D341Med (cell line): ENCODE measurements at places on chromosomes 1 and 21.

DNA sequence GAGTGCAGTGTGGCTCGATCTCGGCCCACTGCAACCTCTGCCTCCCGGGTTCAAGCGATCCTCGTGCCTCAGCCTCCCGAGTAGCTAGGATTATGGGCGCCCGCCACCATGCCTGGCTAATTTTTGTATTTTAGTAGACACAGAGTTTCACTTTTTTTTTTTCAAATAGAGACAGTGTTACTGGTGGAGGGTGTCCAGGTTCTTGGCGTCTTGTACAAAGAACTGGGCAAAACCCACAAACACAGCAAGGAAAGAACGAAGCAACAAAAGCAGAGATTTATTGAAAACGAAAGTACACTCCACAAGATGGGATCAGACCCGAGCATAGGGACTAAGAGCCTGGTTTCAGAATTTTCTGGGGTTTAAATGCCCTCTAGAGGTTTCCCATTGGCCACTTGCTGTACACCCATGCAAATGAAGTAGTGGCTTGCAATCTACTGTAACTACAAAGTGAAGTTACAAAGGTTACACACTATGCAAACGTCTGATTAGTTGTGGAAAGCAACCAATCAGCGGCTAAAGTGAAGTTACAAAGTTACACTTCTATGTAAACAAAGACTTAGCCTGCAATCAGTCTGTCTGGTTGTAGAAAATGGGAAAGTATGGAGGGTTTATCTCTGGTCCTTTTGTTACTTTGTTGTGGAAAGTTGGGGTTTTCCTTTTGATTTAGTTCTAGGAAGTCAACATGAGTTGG is 199.1 kb downstream of the DYRK1A start:
- no peak for DNase-seq

DNA sequence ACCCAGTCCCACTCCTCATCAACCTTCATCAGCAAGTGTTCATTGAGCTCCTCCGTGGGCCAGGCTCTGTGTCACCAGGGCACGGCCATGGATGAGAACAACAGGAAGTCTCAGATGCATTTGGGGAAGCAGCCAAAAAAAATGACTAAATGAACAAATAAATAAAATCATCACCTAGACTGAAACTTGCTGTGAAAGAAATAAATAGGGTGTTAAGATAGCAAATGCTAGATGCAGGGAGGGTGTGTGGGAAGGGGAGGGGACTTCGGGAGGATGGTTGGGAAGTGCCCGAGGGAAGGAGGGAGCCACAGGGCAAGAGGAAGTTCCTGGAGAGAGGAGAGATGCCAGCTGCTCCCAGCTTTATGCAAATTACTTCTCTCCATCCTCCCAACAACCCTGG is 696.7 kb downstream of the PTPRU start:
- DNase-seq, result no peak

DNA sequence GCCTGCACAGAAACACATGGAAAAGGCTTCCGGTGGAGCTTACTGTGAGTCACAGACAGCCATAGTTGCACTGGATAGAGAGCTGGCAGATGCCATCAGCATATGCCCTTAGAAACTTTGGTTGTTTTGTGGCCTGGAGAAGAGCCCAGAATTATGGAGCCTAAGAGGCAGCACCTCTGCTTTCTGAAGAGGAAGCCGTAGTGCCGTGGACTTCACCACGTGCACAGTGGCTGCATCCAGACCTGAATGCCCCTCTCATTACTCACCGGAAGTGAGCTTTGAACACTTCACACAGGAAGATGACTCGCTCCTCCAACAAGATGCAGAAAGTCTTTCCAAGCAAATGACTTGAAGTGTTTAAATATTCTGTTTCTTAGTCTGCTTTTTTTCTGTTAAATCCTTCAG is 28.4 kb downstream of the JUN start:
- DNase-seq, result no peak

- no peak for DNase-seq
These were observed 19.3 kb upstream of the OPRD1 start for GRCh38 chr1:28792644-28793121.

DNA sequence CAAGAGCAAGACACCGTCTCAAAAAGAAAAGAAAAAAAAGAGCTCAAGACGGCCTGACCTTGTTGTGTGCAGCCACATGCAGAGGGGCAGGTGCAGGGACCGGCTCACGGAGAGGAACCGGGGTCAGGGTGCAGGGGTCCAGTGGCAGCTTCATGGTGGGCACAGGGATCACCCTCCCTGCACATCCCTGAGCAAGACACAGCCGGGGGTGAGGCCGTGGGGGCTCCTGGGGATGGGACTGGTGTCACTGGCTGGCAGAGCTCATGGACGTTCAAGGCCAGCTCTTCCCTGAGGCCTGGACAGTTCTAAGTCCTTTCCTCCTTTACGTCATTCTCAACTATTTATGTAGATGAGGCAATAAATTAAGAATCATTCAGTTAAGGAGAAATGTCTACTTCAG is 6.6 kb upstream of the TMEM240 start:
- DNase-seq, result no peak

GRCh38 chr1:31412205-31412604 is 808 bp upstream of the SERINC2 start:
- DNase-seq, result no peak

GRCh38 chr1:57910782-57911181 is 486.9 kb upstream of the DAB1 start:
- no peak for DNase-seq

DNA sequence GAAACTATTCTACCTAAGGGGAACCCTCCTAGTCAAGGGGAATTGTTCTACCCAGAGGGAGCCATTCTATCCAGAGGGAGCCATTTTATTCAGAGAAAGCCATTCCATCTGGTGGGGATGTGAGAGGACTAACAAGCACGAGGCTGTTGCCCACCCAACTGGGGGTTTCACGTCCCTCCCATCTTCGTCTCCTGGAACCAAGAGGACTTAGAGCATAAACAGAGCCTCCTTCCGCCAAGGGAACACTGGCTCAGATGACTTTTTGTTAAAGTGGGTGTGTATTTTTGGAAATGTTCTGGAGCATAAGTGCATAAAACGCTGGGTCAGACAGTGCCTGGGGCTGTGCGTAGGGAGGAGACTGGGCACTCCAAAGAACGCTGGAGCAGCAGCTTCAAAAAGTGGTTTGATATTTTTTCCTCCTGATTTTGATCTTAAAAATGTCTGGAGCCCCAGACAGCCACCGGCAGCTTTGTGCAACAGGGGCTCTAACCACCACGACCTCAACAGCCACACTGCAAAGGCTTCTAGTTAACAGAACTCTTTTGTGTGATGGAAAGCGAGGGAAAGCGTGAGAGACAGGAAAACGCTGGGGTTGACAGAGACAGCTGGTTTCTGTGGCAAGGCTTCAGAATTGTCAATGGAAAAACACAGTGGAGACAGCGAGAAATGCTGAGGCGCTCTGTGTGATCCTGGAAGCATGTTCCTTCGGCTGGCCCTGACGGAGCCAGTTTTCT is 363.6 kb upstream of the CAMK1G start:
- no peak for DNase-seq

DNA sequence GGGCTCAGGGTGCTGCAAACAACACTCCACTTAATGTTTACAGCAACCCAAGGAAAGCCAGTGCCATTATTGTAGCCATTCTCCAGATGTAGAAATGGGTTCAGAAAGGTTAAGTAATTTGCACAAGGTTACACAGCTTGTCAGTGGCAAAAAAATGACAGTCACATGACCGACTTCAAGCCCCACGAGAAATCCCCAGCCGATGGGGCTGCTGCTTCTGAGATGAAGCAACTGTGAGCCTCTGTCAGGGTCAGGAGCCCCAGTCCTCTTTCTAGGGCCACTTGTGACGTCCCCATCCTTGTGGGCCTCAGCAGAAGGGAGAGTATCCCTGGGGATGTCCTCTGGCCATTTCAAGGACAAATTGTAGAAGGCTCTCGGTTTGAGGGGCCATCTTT is 54.8 kb downstream of the EDN2 start:
- DNase-seq, result no peak

DNA sequence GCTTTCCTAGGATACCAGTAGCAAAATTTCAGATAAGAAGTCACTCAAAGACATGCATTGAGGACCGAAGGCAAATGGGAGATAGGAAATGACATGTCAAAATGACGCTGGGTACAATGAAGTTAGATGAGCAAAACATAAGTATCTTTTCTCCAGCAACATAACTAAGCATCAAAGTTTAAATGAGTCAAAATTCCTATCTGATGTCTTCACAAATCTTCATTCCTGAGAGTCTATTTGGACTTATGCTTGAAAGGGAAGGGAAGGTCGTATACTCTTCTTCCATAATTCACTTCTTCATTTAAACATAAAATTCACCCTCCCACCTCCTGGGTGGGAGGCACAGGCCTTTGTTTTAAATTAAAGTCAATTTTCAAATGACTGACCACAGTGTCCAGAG is 4.1 kb upstream of the TMEM81 start:
- no peak for DNase-seq

- no peak for DNase-seq
These were observed 24.5 kb upstream of the EPHA2 start for GRCh38 chr1:16180291-16180824.

DNA sequence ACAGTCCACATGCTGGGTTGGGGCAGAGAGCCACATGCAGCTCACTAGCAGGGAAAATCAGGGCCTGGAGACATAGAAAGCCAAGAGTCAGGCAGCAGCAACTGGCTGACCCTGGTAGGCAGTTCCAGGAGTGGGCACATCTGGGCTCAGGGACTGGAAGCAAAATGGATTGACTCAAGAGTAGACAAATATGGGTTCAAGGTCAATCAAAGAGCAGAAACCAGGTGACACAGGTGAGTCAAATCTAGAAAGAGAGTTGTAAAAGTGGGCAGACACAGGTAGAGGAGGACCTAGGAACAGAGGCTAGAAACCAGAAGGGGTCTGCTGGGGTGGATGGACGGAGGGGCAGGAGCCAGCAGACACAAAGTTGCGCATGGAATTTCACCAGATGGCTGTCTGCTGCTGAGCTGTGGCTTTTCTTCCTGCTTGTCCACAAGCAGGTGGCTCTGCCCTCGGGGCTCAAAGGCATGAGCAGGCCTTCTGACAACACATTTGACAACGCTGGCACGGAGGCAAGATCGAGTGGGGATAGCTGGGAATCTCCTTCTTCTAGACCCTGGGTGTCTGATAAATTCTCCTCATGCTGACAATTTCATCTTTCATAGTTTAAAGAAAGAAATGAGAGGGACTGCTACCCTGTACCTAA is 40.8 kb upstream of the IGSF3 start:
- no peak for DNase-seq

- no peak for DNase-seq
These were observed 89.2 kb downstream of the PLXNA2 start for GRCh38 chr1:208154679-208155642.

DNA sequence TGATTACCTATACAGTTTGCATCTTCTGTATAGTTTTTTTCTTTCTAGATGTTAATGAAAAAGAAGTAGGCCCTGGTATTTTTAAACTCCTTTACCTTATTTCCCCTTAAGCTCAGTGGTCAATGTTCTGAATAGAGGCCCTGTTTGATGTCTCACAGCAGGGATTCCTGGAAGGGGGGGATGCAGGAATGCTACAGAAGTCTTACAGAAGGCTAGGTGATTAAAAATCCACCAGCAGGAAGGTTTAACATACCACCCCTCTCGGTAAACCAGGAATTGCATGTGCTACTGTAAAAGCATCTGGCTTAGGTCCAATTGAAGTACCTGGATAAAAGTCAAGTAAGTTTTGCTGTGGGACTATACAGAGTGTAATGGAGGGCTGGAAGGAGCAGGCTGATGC is 78.3 kb downstream of the NOS1AP start:
- DNase-seq, result no peak

- DNase-seq, result no peak
These were observed 7.2 kb upstream of the SCMH1 start for GRCh38 chr1:41249319-41249718.

DNA sequence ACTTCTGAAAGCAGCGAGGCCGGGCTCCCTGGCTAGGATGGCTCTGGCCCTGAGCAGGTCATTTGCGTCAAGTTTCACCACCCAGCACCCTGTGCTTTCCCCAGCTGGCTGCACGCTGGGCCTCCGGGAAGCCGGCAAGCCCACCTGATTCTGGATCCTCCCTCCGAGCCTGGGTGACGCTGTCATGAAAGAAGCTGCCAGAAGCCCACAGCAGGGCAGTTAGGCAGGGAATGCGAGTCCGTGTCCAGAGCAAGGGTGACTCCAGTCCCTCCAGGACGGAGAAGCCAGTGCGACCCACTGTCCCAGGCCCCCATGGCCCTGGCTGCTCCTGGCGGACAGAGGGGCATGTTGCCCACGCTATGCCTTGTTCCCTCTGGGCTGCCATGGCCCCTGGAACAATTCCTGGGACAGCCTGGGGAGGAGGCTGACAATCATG is 44.4 kb upstream of the PCBP3 start:
- DNase-seq, result no peak

DNA sequence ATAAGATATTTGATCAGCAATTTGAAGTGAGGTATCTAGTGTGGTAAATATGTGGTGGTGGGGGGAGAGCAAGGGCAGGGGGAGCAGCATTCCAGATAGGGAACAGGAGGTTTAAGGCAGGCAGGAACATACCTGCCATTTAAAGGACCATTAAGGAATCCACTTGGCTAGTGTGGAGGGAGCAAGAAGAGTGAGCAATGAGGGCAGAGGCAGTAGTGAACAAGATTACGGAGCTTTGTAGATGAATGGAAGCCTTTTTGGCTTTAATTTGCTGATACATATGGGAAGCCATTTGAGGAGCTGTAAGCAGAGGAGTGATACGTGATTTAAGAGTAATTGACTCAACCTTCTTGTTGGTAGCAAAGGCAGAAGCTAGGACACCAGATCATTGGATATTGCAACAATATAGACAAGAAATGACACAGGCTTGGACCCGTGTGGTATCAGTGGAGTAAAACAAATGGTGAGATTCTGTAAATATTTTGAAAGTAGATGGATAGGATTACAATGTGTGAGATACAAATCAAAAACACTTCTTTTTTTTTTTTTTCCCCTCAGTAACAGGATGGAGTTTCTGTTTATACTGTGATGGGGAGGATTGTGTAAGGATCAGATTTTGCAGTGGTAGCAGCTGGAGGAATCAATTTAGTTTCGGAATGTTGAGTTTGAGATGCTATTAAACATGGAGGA is 73.8 kb upstream of the B3GALT2 start:
- no peak for DNase-seq
